ENCODE measurements at places on chromosomes 3 and 15.

- DNase-seq: no peak
Measured at GRCh38 chr3:47014036-47014435, 34.6 kb downstream of the NBEAL2 start.

DNA sequence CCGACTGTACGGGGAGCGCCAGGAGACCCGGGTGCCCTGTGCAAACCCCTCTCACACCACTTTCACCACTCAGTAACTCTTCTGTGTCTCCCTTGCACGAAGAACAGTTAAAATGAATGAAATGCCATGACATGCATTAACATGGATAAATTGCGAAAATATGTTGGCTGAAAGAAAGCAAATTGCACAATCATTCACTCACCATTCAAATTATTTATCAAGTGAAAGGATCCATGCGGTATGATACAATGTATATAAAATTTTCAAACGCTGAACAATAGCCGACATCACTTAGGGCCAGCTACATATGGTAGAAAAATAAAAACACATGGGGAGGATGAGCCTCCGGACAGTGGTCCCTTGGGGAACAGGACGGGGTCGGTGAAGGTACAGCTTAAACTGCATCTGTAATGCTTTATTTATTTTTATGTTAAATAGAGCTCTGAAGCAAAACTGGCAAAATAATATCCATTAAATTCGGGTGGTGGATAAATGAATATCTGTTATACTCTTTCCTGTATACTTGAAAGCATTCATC is 45.9 kb downstream of the SLC12A8 start:
- no peak for DNase-seq

GRCh38 chr15:78906316-78906620 is 33.6 kb downstream of the MORF4L1 start:
- no peak for DNase-seq

GRCh38 chr3:39209329-39209970 is 17.1 kb upstream of the XIRP1 start:
- no peak for DNase-seq

- no peak for DNase-seq
Measured at GRCh38 chr3:177473903-177474302, 276.6 kb upstream of the TBL1XR1 start.

GRCh38 chr3:53773611-53774368 is 72.4 kb downstream of the CHDH start:
- no peak for DNase-seq

- DNase-seq: no peak
Measured at GRCh38 chr15:41819455-41820050, 8.3 kb upstream of the JMJD7 start.

DNA sequence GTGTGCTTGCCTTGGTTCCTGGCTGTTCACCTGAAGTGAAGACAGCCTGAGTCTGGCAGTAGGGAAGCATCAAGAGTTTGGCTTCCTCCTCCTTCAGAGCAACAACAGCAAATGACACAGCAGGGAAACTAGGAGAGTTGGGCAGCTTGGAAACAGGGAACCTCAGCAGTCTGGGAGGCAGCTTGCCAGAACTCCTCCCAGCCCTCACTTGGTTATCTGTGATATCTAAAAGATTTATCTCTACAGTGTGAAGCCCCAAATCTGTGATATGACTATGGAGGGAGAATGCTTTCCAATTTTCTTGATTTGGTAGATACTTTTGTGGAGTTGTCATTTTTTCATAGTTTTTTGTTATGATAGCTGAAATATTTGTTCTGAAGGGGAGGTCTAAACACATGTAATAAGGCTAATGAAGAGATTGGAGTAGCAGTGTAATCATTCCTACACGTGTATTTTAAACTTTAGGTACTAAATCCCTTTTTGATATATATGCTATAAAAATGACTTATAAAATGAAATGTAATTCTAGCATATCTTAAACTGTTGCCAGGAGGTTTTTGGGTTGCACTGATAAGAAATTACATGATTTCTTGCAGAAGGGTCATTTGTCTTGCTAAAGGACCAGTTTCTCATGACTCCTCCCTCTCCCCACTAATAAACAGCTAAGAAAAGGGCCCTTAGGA is 20.8 kb downstream of the UBE2E1 start:
- DNase-seq: no peak

DNA sequence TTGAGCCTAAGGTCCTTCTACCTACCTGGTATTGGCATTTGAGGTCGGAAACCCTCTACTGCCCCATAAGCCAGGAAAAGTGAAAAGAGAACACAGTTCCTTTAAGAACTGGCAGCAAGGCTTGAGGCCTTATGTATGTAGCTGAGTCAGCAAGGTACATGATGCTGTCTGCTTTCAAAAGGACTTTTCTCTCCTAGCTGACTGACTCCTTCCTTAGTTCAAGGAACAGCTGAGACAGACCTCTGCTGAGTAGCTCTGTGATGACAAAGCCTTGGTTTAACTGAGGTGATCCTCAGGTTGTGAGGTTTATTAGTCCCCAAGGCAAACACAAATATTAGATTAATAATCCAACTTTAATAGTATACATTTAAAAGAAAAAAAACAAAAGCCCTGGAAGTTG is 45.8 kb downstream of the ADPGK start:
- DNase-seq: no peak

DNA sequence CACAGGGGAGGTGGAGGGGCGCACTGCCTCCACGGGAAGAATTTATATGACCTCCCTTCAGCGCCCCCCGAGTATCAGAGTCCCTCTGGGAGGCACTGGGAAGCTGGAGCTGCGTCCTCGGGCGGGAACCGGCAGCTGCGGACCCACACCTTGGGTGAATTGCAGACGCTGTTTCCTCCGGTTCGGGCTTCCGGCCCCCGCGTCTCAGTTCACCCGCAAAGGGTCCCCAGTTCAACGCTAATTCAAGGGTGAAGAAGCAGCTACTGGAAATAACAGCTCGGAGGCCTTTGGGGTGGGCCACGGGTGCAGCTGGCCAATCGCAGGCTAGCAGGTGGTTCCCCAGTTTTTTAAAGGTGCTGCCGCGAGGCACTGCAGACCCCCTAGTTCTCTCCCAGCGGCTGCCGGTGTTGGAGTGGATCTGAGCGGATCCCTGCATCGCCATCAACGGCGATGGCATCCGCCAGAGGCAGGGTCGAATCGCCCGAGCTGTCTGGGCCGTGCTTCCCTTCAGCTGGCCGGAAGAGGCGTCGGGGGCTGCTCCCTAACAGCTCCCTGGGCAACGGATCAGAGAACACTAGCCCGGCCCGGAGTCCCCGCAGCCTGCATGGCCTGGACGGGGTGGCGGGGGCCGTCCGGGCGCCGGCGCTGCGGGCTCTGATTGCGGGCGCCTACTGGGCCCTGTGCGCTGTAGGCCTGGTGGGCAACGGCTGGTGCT is 19.4 kb upstream of the ADAMTS7 start:
- no peak for DNase-seq

GRCh38 chr3:30435861-30436331 is 170.5 kb upstream of the TGFBR2 start:
- no peak for DNase-seq

GRCh38 chr3:109545746-109546145 is 208.4 kb upstream of the DPPA4 start:
- no peak for DNase-seq
